ENCODE measurements at places on chromosomes 16 and 17.

GRCh38 chr16:87921236-87921773, 15.0 kb downstream of the CA5A start:
- DNase-seq, result no peak

GRCh38 chr16:54577651-54578128, 291.1 kb upstream of the IRX3 start:
- no peak for DNase-seq

GRCh38 chr16:31700530-31701388, 172.8 kb upstream of the ZNF267 start:
- peak; percentile 81 for DNase-seq

GRCh38 chr17:78777881-78778280, 4.2 kb downstream of the CYTH1 start:
- no peak for DNase-seq

GRCh38 chr17:45225964-45226530, 4.4 kb downstream of the FMNL1 start:
- DNase-seq, result peak; percentile 97

GRCh38 chr16:2518823-2519710, 1.1 kb upstream of the AMDHD2 start:
- DNase-seq, result no peak

DNA sequence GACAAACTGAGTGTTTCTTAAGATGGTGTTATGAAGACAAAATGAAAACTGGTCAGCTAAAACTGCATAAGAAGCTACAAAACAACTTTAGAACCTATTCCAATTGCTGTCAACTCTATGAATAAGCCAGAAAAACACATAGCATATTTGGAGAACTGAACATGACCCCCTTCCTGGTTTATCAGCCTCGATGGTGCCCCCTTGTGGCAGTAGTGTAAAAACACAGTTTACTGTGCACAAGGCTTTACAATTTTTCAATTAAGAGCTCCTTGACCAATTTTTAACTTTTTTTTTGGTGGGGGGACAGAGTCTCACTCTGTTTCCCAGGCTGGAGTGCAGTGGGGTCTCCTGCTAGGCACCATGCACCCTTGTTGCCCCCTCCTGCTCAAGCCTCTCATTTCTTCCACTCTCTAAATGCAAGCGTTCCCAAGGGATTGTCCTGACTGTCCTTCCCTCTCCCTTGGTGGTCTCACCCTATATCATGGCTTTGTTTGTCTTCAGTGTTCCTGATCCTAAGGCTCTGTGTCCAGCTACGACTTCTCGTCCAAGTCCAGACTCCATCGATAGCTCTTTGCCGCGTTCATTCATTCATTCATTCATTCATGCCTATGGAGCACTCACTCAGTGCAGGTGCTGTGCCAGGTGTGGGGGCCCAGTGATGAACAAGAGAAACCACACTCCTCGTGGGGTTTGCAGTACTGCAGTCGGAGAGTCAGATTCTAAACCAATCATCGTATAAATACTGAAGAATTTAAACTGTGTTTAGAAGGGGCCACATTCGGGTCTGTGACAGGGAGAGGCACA, 7.5 kb downstream of the EIF1 start:
- DNase-seq, result peak; percentile 84

GRCh38 chr16:15961571-15962090, 12.2 kb downstream of the ABCC1 start:
- DNase-seq, result no peak

DNA sequence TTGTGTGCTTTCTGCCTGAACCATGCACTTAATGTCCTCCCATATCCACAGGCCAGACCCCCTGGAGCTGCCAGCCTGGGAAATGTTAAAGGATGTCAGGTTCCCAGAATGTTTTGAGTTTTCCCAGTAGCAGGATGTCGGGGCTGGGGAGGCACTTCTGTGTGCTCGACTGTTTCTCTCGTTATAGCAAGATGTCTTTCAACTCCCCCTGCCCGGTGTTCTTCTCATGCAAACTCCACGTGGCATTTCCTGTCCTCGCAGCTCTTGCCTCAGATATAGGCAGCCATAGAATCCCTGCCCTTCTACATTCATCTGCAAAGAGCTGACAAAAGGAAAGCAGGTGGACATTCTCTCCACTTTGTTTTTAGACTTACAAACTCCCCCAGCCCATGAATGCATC, 457.2 kb upstream of the CDH11 start:
- DNase-seq, result no peak

DNA sequence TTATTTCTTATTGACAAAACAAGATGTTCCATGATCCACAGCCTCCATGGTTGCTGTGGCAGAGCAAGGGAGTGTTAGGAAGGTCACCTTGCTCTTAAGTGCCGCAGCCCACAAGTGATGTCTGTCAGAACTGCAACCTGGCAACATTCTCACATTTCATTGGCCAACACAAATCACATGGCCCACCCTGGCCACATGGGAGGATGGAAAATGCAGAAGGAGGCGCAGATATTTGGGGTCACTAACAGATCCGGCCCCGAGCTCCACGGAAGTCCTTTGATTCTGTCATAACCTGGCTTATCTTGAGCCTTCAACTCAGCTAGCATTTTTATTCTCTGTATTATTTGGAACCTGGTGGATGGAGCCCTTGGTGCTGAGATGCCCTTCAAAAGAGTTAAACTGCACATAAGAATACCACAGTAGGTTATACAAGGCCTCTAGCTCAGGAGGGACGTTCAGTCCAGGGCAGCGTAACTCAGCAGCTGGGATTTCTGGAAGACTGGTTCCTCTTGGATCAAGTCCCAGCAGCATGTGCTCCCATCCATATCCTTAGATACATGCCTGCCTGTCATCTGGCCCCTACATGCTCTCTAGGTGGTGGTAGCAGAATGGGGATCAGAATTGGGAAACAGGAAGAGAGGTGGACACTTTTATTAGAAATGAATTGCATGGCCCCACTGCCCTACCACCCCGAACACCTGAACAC, 508.1 kb downstream of the HAPSTR1 start:
- DNase-seq, result no peak

DNA sequence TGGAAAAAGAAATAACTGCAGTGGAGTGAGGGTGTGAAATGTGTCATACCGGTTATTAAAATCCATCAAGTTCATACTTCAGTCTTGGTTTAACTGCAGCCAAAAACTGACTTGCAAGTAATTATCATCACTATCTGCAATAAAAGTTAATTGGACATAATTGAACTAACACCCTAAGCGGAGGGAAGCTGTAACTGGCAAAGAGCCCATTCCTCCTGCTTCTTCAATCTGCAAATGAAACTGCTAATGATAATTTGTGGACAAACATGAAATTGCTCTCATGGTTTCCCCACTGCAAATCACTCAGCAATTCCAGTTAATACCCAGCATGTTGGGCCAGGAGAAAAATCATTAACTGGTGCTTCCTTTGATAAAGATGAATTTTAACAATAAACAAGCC, 46.5 kb downstream of the FAM222B start:
- no peak for DNase-seq

- no peak for DNase-seq
Observed at GRCh38 chr16:55301385-55302008, 22.5 kb upstream of the IRX6 start.

GRCh38 chr17:78903101-78903779, at the start of gene CEP295NL:
Gene CEP295NL, minus strand, starts transcription at chr17:78903201. Its CDS starts 1,373 bp downstream, at chr17:78901828.
- no peak for DNase-seq

DNA sequence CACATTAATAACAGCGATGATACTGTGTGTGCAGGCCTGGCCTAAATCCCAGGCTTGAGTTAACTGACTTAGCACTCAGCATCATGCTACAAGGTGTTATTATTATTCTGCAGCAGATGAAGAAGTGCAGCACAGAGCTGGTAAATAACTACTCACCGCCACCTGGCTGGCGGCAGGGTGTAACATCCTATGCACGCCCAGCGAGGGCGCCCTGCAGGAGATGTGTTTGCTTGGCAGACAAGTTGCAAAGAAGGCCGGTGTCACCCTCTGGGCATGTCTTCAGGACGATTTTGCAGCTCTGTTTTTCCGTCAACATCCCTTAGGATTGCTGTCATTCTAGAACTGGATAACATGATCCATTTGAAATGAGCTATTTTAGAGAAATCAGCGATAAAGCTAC, 30.1 kb downstream of the DNAH9 start:
- DNase-seq, result no peak

DNA sequence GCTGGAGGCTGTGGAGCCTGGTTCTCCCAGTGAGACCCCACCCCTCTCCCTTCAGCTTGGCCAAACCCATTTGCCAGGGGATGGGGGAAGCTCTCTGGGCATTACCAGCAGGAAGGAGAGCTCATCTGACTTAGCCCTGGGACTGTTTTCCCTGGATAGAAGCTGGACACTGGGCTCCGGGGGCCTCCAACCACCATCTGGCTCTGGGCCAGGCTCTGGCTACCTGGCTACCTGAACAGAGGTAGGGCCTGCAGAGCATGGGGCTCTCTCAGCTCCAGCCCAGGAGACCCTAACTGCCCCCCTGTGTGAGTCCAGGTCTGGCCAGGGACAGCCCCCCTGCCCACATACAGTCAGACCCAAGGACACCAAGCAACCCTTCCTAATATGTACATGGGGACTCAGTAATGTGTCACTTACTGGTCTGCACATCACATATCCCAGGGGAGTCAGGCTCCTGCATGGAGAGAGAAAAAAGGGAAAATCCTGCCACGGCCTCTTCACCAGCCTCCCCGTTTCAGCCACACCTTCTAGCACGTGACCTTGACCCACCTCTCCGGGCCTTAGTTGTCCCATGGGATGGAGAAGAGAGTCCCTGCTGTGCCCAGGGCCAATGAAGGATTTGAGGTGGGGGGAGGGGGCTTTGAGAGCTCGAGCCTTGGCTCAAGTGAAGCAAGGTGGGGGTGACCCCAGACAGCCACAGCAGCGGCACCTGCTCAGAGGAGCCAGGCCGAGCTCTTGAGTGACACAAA, 13.8 kb downstream of the CNGB1 start:
- no peak for DNase-seq

GRCh38 chr17:1091900-1092299, 87.9 kb downstream of the ABR start:
- DNase-seq, result no peak

DNA sequence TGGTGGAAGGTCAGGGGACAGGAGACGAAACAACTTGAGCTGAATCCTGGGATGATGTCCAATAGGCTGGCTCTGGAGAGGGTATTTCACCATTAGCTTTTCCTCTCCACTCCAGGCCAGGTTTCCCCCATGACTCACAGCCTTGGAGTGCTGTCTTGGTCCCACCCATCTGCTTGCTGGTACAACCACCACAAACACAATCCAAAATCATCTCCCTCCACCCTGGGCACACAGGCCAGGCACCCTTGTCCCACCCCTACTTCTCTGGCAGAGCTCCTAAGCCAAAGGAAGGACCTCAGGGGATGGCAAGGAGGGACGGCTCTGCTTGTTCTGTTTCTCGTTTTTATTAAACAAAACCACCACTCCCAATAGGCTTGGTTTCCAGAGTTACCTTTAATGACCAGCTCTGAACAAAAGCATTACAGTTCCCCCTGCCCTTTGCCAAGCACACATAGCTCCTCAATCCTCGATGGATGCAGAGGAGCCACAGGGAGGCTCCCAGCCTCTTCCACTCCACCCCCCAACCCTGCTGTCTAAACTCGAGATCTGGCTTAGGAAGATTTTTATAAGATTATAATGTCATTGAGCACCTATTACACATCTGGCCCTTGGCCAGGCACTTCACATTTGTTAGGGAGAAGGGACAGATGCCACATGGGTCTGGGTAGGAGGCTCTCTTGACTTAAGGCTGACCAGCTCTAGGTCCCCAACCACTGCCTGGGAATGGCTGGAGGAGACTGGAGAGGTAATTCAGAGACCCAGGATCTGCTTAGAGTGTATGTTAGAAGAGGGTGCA, 13.3 kb downstream of the CAVIN1 start:
- DNase-seq, result no peak

DNA sequence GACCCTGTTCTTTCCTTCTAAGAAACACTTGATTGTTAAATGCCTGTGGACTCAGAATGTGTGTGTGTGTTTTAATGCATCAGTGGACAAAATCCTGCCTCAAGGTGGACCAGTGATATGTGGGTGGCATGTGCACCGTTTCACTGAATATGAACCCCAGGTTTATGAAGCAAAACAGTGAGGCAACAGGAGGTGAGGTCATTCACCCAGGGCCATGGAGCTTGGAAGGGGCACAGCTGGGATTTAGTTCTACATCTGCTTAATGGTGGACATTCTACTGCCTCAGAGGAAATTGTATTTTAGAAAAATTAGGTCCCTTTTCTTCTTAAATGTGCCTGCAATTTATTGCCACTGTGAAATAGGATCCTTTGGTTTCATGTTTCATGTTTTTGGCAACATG, 549.5 kb upstream of the EEF2KMT start:
- no peak for DNase-seq

- no peak for DNase-seq
Observed at GRCh38 chr17:76083536-76084182, 4.7 kb downstream of the ZACN start.

- DNase-seq, result no peak
Observed at GRCh38 chr16:77116856-77117255, 74.1 kb upstream of the MON1B start.

- DNase-seq, result no peak
Observed at GRCh38 chr17:43768382-43768781, 9.8 kb upstream of the SOST start.

DNA sequence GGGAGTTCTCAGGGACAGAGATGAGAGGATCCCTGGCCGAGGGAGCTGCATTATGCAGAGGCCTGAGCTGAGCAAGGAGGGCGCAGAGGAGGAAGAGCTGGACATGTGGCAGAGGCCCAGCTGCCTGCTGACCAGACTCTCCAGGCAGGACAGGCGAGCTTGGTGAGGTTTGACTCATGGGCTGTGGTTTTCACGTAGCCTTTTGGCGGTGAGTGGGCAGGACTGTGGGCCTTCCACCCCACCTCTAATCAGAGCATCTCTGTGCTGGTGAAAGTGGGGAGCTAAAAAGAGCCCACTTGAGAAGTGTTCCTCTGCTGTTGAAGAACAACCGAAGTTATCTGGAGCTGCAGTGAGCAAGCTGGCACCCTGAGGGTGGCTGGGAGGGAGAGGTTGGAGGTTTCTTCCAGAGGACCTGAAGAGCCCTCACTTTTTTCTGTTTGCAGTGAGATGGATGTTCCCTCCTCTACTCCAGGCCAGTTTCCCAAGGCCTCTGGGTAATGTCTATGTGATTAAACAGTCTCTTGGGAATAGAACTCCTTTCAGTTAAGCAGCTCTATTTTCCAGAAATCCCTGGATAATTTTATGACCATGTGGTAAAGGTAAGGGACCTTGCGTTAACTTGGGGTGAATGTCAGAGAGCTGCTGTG, 11.9 kb downstream of the EPN2 start:
- no peak for DNase-seq

GRCh38 chr17:33385133-33385532, 92.0 kb upstream of the ASIC2 start:
- DNase-seq, result no peak

GRCh38 chr16:51665436-51665998, 514.4 kb upstream of the SALL1 start:
- no peak for DNase-seq

GRCh38 chr16:12145918-12146317, 169.4 kb downstream of the SNX29 start:
- DNase-seq, result no peak

- DNase-seq, result peak; percentile 70
Observed at GRCh38 chr16:20849589-20850390, 43.5 kb downstream of the REXO5 start.

GRCh38 chr16:11639925-11640899, 28.0 kb upstream of the SNN start:
- DNase-seq, result peak; percentile 17

Data from CD4-positive, alpha-beta T cell treated with Interleukin-2 at 100 ng/mL for 4 hours (primary cell).